ENCODE measurements at places on chromosomes 13 and 19.

DNA sequence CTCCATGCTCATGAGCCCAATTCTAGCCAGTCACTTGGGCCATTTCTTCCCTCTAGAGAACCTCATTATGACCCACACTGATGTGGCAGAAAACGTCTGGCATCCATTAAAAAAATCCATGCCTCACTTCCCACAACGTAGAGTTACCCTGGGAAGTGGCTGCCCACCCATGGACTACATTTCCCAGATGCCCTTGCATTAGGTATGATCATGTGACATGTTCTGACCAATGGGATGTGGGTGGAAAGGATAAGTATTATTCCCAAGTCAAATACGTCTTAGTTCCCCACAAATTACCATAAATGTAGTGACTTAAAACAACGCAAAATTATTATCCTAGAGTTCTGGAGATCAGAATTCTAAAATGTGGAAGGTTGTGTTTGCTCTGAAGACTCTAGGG is 47.9 kb upstream of the ZNRF4 start:
- no peak for DNase-seq

GRCh38 chr13:97411984-97412383 is 22.0 kb upstream of the RAP2A start:
- DNase-seq: no peak

DNA sequence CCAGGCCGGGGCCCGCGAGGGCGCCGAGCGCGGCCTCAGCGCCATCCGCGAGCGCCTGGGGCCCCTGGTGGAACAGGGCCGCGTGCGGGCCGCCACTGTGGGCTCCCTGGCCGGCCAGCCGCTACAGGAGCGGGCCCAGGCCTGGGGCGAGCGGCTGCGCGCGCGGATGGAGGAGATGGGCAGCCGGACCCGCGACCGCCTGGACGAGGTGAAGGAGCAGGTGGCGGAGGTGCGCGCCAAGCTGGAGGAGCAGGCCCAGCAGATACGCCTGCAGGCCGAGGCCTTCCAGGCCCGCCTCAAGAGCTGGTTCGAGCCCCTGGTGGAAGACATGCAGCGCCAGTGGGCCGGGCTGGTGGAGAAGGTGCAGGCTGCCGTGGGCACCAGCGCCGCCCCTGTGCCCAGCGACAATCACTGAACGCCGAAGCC is 3.3 kb downstream of the APOE start:
- DNase-seq: no peak

DNA sequence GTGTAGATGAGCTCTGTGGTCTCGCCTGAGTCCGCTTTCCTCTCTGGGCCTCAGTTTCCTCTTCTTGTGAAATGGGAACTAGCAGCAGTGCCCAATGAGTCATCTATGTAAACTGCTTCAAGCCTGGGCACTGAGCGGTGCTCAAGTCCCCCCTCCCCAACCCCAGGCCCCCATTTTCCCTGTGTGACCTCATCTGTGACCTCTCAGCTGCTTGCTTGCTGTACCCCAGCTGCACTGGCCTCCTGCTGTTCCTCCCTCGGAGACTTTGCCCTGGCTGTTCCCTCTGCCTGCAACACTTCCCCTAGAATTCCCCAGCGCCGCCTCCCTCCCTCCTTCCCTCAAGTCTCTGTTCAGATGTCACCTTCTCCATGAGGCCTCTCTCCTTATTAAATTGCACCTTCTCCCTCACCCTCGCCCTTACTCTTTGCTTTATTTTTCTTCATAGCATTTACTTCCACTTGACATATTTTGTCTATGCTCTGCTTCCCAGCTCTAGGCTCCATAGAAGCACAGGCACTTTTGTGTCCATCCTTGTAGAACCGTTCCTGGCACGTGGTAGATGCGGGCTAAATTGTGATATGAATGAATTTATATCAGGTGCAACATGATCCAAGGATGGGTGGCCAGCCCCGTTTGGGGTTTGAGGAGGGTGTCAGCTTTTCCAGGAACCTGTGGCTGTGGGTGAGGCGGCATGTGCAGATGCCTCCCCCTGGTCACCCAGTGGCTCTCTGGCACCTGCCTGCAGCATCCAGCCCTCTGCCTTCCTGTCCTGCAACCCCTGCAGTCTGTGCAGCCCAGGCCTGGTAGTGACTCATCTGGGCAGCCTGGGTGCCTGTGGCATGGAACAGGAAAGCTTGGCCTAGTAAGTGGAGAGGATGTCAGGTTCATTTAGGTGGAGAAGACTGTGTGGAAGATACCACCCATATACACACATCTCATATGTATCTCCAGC is 26.3 kb downstream of the SIPA1L3 start:
- no peak for DNase-seq

DNA sequence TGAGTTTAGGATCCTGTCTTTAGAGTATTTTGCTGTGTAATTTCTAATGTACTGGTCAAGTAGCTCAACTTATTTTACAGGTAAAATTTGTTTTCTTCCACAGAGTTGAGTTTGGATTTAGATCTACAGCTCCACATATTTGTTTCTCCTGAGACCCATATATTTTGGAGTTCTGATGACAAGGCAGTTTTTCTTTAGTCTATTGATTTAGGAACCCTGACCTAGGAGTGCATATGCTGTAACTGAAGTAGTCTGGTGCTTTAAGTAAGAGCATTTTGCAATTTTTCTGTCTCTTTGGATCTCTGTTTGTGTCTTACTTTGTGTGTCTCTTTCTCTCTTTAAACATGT is 19.5 kb upstream of the SPRY2 start:
- no peak for DNase-seq

GRCh38 chr13:39317291-39317690 is 279.0 kb downstream of the NHLRC3 start:
- no peak for DNase-seq

GRCh38 chr13:103062079-103062478 is 4.1 kb downstream of the SLC10A2 start:
- DNase-seq: no peak

DNA sequence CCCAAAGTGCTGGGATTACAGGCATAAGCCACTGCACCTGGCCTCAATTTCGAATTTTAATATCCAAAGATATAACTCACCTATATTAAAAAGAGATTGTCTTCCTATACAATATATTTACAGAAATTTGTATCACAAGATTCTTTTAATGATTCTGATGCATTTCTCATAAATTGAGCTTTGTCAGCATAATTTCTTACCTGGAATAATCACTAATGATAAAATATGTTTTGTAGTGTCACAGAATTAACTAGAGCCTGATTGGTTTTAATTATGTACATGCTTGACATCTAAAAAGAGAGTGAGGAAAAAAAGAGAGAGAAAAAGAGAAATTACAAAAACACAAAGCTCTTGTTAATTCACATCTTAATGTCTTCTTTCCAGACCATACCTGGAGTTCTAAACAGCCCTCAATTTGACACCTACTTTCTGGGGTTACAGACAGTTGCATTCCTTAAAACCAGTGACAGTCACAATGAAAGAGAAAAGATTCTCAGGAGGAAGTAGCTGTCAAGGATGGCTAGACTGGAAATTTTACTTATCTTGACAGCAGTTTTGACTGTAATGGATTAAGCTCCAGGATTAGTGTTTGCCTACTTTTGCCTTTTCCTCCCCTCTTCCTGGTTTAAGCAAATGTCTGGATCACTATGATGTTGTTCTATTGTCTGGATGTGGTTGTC is 214.4 kb downstream of the SPRY2 start:
- DNase-seq: no peak

DNA sequence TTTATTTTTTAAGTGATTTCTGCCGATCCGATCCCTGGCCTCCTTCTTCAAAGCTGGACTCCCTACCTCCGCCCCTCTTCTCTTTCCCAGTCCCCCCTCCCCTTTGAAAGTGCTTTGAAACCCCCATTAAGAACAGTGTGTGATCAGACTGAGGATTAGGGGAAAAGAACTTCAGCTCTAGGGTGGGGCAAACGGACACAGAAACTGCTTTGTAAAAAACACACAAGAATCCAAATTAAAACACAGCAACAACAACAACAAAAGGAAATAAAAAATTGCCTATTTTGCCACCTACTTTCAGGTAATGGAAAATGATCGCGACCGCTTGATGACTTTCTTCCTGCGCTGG is 1.4 kb downstream of the SPRY2 start:
- DNase-seq: no peak

DNA sequence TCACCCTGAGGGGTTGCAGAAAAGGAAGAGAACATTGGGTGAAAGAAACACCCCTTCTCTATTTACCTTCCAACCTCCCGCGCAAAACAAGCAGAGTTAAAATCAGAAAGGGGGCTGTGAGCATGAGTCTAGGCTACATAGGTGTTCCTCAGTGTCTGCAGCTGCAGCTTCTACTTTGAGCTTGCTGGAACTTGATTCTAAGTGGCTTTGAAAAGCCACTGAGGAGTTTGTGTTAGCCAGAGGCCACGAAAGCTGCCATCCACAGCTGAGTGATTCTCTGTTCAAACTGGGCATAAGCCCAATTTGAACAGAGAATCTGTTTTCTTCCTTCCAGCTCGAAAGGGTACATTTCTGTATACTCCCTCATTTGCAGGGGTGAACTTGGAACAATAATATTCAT is 343.9 kb downstream of the PCDH9 start:
- DNase-seq: no peak

DNA sequence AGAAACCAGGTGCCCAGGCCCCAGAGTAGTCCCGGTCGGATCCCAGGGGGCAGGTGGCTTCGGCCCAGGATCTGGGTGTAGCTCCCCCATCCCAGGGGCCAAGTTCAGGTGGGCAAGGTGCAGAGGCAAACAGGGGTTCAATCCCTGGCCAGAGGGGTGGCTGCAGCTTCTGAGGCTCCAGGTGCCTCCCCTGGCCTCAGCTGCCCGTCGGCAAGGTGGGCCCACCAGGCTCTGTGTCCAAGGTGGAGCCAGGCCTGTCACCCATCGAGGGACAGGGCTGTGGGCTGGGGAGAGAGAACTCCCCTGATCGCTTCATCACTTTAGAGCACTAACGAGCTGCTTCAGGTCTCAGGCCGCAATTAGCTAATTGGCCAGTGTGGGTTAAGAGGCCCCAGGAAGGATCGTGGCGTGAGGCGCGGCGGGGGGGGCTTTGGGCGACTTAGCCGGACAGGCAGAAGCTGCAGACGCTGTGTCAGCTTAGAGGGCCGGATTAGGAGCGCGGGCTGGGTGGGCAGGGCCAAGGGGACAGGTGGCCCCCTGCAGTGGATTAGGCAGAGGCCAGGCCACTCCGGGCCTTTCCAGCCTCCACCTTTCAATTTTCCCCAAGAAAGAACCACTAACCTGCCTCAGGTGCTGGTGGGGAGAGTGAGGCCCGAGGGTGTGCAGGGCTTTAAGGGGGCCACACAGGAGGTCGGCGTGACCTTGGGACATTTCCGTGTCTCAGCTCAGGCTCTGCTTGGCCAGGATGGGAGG is 2.8 kb upstream of the RAX2 start:
- no peak for DNase-seq

DNA sequence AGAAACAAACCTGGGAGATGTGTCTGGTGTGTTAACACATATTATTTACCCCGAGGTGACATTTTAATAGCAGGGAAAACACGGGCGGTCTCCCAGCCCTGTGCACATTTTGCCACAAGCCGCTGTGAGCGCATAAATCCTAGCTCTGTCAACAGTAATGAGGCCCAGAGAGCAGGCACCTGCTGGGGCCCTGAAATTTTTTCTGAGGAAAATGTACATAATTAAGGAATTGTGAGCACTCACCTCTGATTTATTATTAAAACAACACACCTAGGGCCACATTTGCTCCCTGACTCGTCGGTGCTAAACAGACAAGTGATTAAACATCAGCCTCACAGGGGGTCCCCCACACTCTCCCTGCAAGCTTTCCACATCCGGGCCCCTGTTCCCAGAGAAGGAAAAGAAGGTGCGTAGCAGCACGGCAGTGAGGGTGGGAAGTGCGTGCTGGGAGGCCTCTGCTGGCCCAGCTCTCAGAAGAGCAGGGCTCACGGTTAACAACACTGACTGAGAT is 616.3 kb downstream of the UQCRFS1 start:
- no peak for DNase-seq

Data from stimulated activated CD4-positive, alpha-beta T cell treated with anti-CD3 and anti-CD28 coated beads, Interleukin-1b, Interleukin-23, amount 100 ng/mL, for 1 hour (primary cell).